ENCODE measurements at places on chromosomes 6 and 20. TPM values are rescaled to one million over a fixed set of nuclear protein-coding genes. Genes with fewer than 3 reads are reported as not detected.

DNA sequence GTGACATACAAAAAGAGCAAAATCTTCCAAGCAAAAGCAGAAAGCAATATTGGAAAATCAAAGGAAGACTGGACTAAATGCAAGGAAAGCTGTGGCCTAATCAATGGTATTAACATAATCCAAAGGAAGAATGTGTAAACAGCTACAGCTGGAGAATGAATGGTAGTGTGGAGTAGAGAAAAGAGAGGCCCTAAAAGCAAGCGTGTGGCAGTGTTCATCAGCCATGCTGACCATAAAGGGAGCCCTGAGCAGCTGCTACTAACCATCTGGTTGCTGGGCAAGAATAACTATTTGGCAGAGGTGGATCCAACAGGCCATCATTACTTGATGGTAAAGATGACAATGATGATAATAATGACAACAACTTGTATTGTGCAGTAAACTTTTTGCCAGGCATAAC, 148.5 kb upstream of the BEND6 start:
- DNase-seq: no peak

GRCh38 chr6:157514659-157515496, 133.9 kb downstream of the ZDHHC14 start:
- DNase-seq: no peak

- DNase-seq: no peak
These were observed 44.8 kb upstream of the FBXL4 start for GRCh38 chr6:98992535-98992934.

DNA sequence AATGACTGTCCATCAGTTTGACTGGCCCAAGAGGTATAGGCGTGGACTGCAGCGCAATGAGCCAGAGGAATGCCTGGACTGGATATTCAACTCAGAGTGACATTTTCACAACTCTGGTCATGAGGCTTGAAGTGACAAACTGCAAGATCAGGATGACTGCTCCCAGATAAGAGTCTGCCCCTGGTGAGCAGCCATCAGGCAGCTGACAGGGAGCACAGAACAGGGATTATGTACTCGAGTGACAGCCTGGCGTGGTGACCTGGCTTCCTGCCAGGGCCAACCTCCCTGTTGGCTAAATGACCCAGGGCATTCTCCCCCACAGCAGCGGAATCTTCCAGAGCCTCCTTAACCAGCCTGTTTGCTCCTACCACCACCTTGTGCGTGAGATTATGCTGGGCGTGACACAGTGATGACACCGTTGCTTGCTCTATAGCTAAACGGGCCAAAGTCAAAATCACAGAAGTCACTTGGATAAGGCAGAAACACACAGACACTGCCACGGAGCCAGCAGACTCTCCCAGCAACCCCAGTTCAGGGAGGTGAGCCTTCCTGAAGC, 209.1 kb upstream of the JARID2 start:
- peak; percentile 67 for DNase-seq

GRCh38 chr6:19535351-19535750, 301.8 kb upstream of the ID4 start:
- no peak for DNase-seq

GRCh38 chr20:9400171-9401025, 114.0 kb upstream of the LAMP5 start:
- DNase-seq: no peak

GRCh38 chr6:149130508-149130907, 187.0 kb upstream of the TAB2 start:
- no peak for DNase-seq

GRCh38 chr6:165653196-165653595, 9.8 kb downstream of the PDE10A start:
- DNase-seq: no peak

DNA sequence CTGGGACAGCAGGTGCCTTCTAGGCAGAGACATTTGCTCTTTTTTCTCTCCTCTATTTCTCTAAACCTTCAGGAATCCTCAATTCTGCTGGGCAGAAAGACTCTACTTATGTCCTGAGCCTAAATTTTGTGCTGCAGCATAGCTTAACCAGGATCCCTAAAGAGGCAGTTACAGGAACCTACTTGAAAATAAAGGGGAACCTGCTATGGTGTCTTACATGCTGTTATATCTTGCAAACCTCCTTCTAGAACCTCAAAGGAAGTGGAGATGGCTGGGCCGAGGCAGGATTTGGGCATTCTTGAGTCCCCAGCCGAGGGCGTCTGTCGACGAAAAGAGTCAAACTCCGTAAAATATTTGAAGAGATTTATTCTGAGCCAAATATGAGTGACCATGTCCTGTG, 17.1 kb upstream of the GMNN start:
- DNase-seq: no peak

- no peak for DNase-seq
These were observed 47.2 kb downstream of the NOL4L start for GRCh38 chr20:32537657-32538525.

TGM3 gene
- polyA plus RNA-seq: 0.43 TPM

WFDC12 gene
- polyA plus RNA-seq: not detected

- DNase-seq: no peak
These were observed 12.6 kb downstream of the PGM3 start for GRCh38 chr6:83180426-83180950.

- DNase-seq: no peak
These were observed 10.4 kb upstream of the VNN2 start for GRCh38 chr6:132768051-132768517.

DNA sequence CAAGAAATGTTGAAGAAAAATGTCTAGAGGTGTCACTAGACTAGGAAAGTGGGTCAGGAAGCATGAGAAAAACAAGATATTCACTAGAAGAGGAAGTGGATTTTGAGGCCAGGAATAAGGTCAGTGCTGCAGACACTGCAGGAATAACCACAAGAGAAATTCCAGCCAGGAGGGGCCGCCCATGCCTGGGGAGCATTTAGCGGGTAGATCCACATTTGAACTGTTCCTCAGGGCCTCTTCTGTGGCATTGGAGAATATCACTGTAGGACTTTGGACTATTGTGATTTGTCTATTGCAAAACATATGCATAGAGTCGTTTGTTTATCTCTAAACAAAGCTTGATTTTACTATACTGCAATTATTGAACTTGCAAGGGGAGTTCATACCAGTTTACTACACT, 49.6 kb upstream of the CCDC28A start:
- peak; percentile 8 for DNase-seq

DNA sequence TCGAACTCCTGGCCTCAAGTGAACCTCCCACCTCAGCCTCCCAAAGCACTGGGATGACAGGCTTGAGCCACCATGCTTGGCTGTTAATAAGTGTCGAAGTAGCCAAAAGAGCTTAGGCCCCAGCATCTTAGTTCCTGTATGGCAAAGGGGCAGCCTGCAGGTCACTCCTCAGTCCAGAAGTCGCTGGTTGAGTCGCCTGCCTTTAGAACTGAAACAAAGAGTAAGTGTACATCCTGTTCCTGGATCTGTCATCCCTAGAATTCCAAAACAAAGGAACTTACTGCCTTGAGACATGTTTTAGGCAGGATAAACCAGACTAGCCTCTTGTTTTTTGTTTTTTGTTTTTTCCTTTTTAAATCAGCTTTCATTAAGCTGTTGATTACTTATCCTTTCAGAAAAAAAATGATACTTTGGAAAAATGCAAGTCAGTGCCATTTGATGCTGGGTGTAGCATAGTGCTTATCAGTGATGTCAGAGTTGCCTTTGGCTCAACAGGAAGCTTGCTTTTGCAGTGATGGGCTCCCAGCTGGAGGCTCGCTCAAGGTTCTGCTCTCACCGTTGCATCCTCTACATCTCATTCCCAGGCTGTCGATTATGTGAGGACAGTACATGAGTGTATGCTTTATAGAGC, 9.0 kb downstream of the ACTR5 start:
- no peak for DNase-seq

DNA sequence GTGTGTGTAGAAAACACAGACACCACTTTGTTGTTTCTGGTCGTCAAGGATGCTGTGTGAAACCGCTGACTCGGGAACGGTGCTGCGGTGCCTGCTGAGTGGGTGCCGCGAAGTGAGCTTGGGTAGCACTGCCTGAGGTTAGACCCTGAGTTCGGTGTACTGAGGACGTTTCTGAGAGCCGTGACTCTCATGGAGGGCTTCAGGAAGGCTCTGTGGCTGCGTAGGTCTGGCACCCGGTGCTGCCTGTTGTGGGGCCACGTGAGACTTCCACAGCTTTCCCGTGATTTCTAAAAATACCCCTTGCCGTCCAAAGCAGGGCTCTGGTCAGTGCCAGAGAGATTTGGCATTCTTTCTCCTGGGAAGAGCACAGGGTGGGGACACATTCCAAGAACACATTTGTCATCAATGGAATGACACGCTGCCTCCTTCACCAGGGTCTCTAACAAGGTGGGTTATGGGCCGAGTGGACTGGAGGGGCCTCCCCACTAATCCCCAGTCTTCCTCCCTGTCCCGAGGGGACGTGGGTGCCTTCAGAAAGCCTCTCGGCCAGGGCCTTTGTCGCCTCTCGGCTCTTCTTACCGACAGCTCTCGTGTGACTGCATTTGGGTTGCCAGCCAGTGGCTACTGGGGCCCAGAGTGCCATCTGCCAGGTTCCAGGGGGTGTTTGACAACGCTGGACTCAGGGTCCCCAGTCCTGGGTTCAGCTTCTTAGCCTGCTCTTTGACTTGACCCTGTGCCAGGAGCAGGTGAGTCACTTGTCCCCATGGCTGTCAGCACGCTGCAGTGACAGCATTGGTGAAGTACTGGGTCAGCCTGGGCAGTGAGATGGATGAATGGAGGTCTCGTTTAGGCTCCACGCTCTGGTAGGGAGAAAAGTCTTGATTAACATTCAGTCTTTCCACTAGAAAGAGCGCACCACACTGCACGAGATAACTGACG, 62.2 kb downstream of the SYNJ2 start:
- DNase-seq: no peak
